ENCODE measurements at places on chromosomes 4 and X.

- DNase-seq, result no peak
Measured at GRCh38 chrX:27619975-27620374, 29.8 kb downstream of the DCAF8L2 start.

- DNase-seq, result no peak
Measured at GRCh38 chr4:88893961-88894360, 163.0 kb downstream of the FAM13A start.

- DNase-seq, result no peak
Measured at GRCh38 chr4:183082053-183082452, 17.0 kb upstream of the WWC2 start.

- no peak for DNase-seq
Measured at GRCh38 chr4:70715097-70715496, 6.7 kb upstream of the RUFY3 start.

- DNase-seq, result no peak
Measured at GRCh38 chr4:158622251-158622650, 49.4 kb downstream of the C4orf46 start.

DNA sequence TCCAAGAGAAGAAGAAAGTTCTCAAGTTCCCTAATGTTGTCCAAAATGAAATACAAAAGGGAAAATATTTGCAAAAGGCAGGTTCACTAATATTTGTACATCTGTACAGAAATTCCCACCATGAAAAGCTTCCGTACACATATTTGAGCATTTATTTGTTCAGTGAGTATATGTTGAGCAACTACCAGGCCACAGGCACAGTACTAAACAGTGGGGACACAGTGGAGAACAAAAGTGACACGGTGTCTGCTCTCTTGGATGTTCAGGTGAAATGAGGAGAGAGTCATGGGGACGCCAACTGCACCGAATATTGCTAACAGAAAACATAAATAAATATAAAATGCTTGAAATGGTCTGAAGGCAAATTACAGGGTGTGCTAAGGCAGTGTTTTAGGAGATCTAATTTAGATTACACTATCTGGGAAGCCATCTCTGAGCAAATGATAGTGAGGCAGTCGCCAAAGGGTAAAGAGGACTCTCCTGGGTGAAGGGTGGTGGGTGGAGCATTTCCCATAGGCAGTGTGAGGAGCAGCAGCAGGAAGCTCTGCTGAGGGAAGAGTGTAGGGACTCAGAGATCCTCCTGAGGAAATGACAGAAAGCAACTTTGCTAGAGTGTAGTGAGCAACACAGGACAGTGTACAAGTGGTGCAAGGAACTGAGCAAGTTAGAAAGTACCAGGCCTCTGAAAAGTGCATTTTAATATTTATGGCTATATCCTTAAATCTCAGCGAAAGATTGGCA is 375.2 kb downstream of the GALNTL6 start:
- no peak for DNase-seq

DNA sequence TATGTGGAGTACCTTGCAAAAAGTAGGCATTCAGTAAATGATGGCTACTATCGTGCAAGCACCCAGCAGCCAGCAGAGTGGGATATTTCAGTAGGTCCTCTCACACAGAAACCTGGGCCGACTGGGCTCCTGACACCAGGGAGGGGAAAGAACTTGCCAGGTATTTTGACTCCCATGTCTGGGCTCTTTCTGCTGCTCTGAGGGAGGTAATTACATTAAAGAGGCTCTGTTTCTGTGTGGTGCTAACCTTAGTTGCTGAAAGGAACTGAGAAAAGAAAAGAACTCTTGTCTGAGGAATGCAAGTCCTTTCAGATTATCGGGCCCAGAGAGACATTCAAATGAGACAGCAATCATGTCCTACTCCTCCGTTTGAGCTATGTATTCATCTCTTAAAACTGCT is 175.8 kb upstream of the MTMR8 start:
- DNase-seq, result no peak

- DNase-seq, result no peak
Measured at GRCh38 chr4:188387179-188387791, 248.0 kb downstream of the TRIML1 start.

DNA sequence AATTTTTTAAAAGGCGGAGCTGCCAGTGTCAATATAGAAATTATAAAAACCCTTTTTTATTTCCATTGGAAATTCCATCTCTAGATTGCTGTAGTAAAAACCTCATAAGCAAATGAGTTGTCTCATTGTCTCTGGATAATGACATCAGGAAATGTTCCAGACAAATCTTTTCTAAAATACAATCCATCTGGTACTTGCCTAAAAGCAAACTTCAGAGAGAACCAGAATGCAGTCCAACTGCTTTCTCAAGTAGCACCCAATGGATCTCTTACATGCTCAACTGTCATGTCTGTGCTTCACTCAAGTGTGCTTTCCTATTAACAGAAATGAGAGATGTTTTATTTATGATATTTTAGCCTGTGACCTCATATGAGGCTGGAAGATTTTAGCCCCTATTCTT is 399.6 kb upstream of the NDST3 start:
- no peak for DNase-seq

GRCh38 chrX:79645749-79646148 is 278.6 kb upstream of the ITM2A start:
- no peak for DNase-seq
